CD4-positive, alpha-beta T cell treated with Interleukin-2 at 100 ng/mL for 4 hours (primary cell): ENCODE measurements at places on chromosomes 11 and 22.

DNA sequence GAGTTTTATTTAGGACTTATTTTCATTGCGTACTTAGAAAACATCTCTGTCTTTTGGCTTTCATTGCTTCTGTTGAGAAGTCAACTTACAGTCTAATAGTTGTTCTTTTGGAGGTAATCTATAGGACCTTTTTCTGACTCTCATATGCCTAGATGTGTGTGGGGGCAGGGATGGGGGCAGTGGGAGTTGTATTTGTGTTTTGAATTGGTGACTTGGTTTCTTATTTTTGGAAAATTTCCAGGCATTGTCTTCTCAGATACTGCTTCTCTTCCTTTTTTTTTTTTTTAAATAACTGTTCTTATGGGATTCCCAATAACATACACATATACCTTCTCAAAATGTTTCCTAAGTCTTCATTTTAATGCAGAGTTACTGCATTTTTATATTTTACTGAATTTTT, 58.0 kb downstream of the FAR1 start:
- no peak for DNase-seq

- DNase-seq = no peak
Observed at GRCh38 chr11:93746101-93746500, 4.6 kb downstream of the C11orf54 start.

DNA sequence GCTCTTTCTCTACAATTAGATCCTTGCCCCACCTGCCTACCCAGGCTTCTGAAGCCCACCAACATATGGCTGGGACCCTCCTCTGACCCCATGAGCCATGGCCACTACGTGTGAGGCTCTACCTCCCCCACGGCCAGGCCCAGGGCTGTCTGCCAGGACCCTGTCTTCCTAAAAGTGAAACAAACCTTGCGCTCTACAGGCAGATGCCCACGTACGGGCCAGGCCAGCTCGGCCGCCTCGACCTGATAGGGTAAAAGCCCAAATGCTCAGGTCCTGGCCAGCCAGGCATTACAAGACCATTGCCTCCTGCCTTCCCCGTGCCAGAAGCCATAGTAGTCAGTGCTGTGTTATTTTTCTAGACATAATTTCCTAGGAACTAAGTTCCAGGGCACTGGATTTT, 1496.4 kb downstream of the BRD1 start:
- no peak for DNase-seq

- no peak for DNase-seq
Observed at GRCh38 chr11:2558861-2559526, 114.2 kb downstream of the KCNQ1 start.

- no peak for DNase-seq
Observed at GRCh38 chr11:61453695-61454094, 23.8 kb downstream of the SDHAF2 start.

GRCh38 chr22:27331526-27332281, 469.9 kb downstream of the MN1 start:
- DNase-seq = no peak

DNA sequence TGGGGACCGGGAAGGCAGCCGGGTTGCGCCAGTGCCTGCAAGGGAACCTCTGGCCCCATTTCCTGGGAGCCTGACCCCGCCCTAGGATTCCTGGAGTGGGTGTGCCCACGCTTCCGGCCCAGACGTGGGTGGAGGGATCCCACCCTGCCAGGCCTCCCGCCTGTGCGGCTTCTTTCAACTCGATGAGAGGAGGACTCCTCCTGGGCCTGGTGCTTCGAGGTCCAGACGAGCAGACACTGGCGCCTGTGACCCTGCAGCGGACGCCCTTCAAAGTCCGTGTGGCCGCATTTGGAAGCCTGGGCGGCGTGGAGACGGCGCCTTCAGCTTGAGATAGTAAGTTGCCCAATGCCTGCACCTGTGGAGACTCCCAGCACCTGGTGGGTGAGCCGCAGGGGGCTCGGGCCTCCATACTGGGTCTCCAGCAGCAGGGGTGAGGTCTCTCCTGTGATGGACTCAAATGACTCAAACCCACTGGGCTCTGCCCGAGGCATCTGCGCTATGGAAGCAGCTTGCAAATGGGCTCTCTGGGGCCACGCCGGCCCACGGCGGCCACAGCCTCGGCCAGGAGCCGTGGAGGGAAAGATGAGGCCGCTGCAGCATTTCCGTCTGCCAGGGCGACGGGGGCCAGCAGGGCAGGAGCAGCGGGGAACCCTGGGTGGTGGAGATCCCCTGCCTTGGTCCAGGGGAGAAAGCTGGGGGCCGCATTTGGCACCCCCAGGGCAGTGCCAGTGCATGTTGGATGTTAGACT, 64.3 kb upstream of the PPARA start:
- no peak for DNase-seq

DNA sequence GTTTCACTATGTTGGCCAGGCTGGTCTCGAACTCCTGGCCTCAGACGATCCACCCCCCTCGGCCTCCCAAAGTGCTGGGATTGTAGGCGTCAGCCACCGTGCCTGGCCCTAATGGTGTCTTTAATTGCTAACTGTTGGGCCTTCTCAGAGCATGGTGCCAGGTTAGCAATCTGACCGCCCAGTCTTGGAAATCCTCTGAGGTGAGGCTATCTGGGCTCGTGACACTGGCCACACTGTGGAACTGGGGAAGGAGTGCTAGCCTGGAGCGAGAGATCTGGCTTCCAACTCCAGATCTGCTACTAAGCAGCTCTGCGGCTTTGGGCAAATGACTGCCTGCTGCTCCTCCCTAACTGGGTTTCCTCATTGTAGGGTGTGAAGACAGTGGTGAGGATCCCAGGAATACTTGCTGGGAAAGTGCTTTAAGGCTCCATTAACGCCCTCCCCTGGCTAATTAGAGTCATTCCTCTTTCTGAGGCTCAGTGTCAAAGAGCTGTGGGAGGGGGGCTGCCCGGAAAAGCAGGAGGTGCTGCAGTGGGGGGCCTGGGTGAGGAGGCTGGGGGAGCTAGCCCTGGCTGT, 35.4 kb downstream of the CHRDL2 start:
- DNase-seq = no peak

- DNase-seq = no peak
Observed at GRCh38 chr11:60208146-60208895, 25.4 kb upstream of the MS4A6A start.

- DNase-seq = no peak
Observed at GRCh38 chr11:102757823-102758549, 22.4 kb downstream of the MMP10 start.

GRCh38 chr22:26489447-26490036, 5.9 kb downstream of the SRRD start:
- no peak for DNase-seq

DNA sequence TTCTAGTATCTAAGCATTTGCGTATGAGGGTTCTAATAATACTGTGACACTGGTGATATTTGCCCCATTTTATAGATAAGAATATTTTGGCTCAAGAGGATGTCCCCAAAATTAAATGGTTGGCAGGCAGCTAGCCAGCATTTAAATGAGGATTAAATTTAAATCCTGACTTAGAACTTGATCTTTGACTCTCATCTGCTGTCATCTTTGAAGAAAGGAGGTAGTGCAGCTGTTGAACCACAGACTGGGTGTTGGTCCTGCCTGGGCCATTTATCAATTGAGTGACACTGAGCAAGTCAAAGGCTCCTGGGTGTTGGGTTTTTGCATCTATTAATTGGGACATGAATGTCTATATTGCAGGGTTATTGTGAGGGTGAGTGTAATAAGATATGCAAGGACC, 112.3 kb downstream of the INSC start:
- no peak for DNase-seq

DNA sequence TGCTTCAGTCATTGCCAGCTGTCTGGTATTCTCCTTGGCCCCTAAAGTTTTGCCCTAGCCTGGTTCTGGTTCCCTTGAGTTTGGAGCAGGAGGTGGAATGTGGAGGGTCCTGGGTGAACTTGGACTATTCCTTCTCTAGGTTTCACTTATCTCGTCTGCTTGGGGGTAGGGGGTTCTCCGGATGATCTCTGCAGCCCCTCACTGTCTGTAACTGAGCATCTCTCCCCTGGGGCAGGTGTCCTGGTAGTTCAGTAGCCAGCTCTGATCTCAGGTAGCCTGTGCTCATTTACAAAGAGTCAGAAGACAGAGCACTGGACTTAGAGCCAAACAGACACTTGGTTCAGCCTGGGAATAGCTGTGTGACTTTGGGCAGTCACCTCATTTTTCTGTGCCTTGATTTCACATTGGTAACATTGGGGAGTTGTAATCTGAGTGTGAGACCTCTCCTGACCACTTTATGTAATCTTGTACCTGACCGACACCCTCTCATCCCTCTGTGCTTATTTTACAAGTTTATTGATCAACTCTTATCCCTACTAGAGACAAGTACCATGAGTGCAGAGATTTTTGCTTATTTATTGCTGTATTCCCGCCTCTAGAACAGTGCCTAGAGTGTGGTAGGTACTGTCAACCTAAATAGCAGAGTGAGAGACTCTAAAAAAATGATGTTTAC, 804 bp downstream of the CCDC134 start:
- no peak for DNase-seq

- no peak for DNase-seq
Observed at GRCh38 chr11:33687733-33688479, 12.7 kb downstream of the C11orf91 start.

DNA sequence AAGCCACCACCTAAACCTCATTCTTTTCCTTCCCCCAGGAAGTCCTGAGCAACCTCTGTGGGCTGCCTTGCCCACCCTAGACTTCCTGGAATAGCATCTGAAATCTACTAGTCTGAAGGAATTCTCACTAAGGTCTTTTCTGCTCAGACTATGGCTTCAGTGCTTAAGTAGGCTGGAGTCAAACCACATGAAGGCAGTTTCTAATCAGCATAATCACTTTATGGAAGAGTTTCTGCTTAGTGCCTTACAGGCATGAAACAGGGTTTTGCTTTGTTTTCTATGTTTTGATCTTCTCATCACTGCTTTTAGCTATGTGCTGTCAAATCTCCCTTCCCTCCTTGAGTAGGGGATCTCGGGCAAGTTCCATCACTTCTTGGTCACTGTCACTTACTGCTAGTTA, 117.7 kb downstream of the WT1 start:
- no peak for DNase-seq

- DNase-seq = no peak
Observed at GRCh38 chr11:92314499-92314898, 89.9 kb downstream of the FAT3 start.

- DNase-seq = no peak
Observed at GRCh38 chr11:976431-977160, 50.9 kb downstream of the AP2A2 start.

GRCh38 chr11:126917531-126918204, 82.9 kb downstream of the KIRREL3 start:
- DNase-seq = no peak

GRCh38 chr11:60764879-60765278, 8.2 kb downstream of the MS4A15 start:
- DNase-seq = no peak

GRCh38 chr11:66841861-66842260, 1.4 kb upstream of the RCE1 start:
- DNase-seq = no peak

GRCh38 chr22:28955817-28956216, 72.4 kb downstream of the ZNRF3 start:
- DNase-seq = peak; percentile 60

GRCh38 chr11:128530118-128531074, 57.0 kb downstream of the ETS1 start:
- no peak for DNase-seq

GRCh38 chr22:24807284-24807950, 1.4 kb downstream of the SGSM1 start:
- no peak for DNase-seq

DNA sequence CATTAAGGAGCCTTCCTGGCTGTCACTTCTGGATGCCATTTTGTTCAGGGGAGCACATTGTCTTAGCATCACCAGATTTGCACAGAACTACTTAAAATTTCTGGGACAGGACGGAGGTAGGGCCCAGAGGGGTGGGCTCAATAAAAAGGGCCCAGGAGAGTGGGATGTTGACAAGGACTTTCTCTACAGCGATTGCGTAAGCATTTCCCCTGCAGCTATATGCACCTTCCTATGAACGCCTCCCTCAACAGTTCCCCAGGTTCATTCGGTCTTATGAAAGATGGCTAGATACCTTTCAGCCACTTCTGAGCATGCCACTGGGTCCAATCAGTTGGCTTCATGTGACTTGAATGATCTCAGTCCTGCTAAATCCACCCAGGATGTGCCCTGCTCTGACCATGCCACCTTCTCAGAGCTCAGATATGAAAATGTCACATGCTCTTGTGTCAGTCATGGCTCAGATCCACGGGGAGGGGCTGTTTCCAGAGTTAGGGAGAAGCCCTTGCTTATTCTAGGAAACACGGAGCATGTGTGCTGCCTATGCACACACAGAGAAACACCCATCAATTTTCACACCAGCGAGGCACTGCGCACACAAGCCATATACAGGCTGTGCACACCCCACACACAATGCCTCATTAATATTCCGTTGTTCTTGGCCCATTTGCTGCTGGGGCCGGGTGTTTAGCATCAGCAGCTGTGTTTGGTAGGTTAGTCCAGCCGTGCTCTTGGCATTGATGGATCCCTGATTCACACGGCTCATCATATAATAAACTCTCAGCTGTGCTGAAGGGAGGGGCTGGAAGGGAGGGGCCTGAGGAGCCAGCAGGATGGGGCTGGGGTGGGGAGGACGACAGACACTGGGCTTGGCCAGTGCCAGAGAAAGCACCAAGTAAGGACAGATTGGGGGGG, 52.5 kb upstream of the NNMT start:
- no peak for DNase-seq

- DNase-seq = no peak
Observed at GRCh38 chr11:103043826-103044678, 47.9 kb downstream of the DCUN1D5 start.

GRCh38 chr11:8709002-8709672, 26.5 kb downstream of the RPL27A start:
- DNase-seq = no peak

- DNase-seq = no peak
Observed at GRCh38 chr22:38833061-38833460, 10.8 kb downstream of the NPTXR start.

GRCh38 chr11:64498136-64498535, 92.9 kb upstream of the SLC22A12 start:
- no peak for DNase-seq

- peak; percentile 65 for DNase-seq
Observed at GRCh38 chr22:42269432-42270175, 849 bp downstream of the TCF20 start.

DNA sequence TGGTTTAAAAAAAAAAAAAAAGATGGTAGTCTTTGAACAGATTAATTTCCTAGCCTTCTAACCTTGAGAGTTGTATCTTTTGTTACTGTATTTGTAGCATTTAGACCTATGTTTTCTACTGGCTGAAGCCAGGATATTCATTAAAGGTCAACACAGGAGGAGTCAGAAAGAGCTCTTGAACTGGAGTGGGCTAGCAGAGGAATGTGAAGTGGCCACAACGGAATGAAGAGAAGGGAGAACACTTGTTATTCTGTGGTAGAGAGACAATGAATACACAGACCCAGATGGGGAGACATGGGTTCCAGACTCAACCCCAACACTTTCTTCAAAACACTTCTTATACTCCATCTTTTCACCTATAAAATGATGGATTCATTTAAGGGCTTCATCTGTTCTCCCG, 88.1 kb downstream of the RELT start:
- DNase-seq = no peak

- DNase-seq = no peak
Observed at GRCh38 chr11:127080735-127081134, 80.2 kb upstream of the KIRREL3 start.
